ENCODE measurements at places on chromosomes 6 and 20.

DNA sequence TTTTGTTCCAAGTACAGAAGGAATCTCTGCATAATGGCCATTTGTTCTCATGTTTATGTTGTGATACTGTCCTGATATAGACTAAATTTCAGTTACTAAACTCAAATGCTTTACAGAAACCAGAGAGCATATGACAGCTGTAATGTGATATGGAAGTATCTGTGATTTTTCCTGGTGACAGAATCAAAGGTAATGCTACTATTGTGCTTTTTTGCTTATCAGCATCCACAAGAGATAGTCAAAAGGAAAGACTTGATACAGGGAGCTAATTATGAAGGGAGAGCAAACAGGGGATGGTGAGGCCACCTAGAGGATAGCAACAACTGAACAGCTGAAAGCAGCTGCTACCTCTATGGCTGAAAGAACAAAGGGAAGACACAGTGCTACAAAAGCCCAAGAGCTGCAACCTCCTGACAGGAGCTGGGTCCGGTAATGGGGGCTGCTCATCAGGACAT, 181.4 kb downstream of the PHF3 start:
- DNase-seq, result no peak

DNA sequence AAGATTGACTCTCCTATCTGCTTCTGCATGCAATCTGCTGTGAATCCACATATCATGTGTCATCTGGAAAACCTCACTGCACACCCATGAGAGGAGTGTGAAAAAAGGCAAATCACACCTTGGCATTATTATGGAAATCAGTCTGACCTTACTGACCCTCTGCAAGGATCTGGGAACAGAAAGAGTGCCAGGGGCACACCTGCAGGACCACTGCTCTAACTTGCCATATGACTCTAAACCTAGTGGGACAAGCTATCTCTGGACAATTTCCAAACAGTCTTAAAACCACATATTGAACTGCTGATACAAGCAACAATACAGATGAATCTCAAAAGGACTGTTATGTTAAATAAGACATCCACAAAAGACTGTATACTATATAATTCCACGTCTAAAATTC, 50.3 kb downstream of the ABHD12 start:
- DNase-seq, result no peak

DNA sequence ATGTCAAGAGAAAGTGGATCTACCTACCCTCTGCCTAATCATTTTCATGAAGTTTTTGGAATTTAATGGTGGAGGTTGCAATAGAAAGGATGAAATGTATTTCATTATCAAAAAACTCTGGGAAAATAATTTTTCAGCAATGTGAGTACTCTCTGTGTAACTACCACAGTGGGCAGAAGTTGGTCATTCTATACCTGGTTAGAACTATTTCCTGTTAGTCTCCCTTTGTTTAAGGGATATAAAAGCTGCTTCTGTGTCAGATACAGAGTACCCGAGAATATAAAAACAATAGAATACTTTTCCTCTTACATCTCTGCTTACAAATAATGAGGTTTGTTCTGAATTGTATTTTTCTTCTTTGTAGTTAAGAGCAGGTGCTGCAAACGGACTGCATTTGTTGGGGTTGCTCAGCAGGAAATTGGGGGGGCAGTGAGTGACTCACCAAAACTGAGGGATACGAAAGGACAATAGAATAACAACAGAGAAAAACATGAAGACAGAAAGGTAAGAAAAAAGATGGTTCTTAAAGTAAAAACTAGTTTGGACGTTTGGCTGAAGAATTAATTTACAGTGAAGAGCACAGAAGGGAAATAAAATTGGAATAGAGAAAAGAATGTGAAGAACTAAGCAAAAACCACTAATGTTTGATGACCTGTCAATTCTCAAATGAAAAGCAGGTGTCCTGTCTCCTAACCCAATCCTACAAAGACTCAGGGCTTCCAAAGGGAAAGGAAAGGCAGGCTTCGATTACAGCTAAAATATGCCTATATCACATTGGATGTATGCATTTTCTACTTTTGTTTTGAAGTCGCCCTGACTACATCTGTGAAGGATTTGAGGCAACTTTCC, 703.1 kb downstream of the RFPL4B start:
- DNase-seq, result no peak

- DNase-seq, result no peak
Measured at GRCh38 chr20:51452091-51452613, 90.4 kb downstream of the NFATC2 start.

DNA sequence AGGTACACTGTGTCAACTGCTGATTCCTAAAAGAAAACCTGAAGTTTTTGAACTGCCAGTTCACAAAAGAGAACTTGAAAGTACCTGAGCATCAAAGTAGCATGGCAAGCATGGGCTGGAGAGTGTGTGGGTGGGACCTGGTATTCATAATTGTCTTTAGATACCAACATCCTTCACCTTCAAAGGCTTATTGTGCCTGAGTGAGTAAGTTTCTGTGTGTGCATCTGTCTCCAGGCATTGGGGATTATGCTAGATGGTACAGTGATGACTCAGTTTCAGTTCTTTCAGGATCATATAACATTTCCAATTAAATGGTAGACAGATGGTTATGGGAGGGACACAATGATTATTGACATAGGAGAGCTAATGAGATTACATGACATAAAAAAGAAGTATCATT, 238.5 kb downstream of the ZFAND3 start:
- no peak for DNase-seq

GRCh38 chr6:157096105-157096504, 227.2 kb downstream of the TMEM242 start:
- no peak for DNase-seq

DNA sequence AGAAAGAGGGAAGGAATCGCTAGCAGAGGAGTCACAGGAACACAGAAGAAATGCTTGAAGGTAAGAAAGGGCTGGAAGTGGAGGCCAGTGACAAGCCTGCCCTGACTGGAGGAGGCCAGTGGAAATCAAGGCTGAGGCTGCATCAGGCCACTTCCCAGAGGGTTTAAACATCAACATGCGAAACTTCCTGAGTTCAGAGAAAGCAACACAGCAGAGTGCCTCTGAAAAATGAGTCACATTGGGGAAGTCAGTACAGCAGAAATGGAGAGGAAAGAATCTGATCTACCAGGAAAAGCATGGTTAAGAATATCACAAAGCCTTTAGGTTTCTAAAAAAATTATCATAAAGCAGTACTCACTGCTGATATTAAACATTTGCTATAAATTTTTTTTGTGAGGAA, 23.3 kb downstream of the NAPB start:
- DNase-seq, result no peak

- DNase-seq, result no peak
Measured at GRCh38 chr6:160457823-160458222, 109.6 kb downstream of the SLC22A3 start.

GRCh38 chr6:137056121-137056880, 11.5 kb upstream of the IL20RA start:
- DNase-seq, result no peak

DNA sequence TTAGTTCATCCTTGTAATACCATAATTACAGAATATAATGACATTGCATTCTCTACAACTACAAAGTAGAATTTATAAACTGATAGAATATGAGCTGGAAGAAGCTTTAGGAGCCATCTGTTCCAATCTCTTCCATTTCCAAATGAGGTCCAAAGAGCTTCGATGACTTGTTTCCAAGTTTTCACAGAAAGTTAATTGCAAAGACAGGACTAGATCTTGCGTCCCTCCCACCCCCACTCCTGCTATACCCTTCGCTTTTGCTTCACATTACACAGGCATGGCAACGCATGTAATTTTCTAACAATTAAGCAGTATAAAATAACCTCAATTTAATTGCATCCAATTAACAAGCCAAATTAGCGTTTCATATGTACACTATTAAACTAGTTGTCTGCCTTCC, 7.0 kb downstream of the HIVEP2 start:
- no peak for DNase-seq

GRCh38 chr20:51818479-51819008, 16.2 kb upstream of the SALL4 start:
- DNase-seq, result no peak

DNA sequence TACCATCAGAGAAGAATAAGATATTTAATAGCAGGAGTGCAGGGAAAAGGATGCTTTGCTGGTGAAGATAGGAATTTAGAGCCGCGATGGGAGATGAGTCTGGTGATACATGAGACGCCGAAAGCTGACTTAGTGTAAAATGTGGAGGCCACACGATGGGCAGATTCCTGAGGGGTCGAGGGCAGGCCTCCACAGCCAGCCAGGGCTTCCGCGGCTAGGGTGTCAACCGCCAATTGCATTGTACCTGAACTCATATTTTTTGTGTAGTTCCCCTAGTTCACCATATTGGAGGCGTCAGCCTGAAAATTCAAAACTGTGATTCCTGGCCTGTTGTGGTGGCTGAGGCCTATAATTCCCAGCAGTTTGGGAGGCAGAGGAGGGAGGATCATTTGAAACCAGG, 8.5 kb downstream of the ETV7 start:
- no peak for DNase-seq

DNA sequence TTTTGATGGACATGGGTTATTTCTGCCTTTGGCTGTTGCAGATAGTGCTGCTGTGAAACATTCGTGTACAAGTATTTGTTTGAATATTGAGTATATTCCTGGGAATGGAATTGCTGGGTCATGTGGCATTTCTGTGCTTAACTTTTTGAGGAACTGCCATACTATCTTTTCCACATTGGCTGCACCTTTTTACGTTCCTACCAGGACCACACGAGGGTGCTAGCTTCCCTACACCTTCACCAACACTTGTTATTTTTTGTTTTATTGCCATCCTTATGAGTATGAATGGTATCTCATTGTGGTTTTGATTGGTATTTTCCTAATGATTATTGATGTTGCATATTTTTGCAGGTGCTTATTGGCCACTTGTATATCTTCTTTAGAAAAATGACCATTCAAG, 47.8 kb upstream of the PLCG1 start:
- DNase-seq, result no peak

GRCh38 chr6:45513213-45513618, 135.5 kb upstream of the SUPT3H start:
- no peak for DNase-seq

DNA sequence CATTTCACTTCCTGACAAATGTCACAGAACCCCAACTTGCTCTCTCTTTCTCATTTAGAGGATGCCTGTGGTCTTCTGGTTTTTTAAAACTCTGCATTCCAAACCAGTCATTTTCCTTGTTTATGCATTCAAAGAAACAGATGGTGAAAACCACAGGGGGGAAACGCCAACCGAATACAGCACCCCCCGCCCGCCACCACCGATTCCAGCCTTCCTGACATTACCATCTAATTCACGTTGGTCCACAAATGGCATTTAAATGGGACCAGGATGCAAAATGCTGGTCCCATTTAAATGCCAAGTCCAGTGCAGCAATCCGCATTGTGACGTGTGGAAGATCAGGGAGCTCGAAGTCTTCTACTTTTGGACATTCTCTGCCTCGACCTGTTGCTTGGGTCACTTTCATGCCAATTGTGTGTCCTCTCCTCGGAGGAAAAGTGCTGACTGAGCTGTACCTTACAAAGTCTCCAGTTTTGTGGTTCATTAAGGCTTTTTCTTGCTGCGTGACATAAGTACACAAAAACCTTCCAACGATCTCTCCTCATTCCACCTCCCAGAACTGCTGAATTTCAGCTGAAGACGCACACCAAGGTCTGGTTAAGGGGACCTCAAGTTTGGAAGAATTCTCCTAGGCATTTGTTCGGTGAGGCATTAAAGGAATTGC, 35.8 kb downstream of the NEDD9 start:
- DNase-seq, result no peak

- no peak for DNase-seq
Measured at GRCh38 chr6:149324428-149324827, 6.9 kb downstream of the TAB2 start.

DNA sequence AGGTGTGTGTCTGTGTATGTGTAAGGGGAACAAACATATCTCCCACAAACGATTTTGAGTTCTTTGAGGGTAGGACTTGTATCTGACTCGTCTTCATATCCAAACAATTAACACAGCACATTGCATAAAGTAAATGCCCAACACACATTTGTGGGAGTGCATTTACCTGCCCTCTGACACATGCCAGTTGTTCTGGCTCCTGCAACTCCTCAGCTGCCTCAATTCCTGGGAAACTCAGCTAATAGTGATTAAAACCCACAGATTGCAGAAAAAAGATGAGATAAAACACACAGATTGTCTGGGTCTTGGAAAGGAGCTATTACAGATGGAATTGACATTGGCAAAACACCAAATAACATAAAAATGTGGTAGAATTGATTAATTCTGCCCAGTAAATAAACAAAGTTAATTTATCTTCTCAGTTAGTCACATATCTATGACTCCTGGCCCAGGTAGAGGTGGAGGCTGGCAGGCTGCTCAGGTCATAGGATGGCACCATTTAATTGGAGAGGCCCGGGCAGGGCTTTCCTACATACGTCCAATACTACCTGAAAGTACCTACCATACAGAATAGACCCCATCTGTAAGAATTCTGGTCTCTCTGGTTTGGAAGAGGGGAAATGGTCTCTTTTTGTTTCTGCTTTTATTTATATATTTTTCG, 71.5 kb upstream of the IFNGR1 start:
- no peak for DNase-seq

GRCh38 chr6:129785047-129785755, 75.2 kb upstream of the ARHGAP18 start:
- DNase-seq, result no peak

DNA sequence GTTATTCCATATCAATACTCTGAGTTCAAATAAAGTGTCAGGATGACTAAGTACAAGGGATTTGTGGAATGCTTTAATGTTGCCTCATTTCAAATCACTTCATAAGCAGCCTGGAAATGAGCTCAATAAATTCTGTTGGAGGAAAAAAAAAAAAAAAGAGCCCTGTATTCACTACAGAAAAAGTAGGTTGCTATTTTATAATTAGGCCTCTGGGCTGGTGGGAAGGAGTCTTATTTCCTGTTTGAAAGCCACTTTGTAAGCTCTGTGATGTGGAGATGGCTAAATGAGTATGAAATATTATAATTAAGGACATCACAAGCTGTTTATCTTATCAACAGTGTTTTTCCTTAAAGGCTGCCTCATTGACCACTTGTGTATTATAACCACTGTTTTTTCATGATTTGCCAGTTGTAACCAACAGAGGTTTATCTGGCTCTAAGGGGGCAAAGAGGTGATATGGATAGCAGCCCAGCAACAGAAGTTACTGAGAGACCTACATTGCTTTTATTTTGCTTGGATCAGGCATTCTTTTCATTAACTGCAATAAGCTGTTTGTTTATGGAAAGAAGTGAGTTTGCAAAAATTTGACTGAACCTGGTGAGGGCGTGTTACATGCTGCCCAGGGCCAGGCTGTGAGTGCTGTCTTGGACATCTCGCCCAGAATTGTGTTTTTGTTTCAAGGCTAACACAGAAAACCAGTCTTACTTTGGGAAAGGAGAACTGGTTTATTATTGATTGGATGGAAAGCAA, 563.3 kb upstream of the MAP3K7 start:
- no peak for DNase-seq

All from T-helper 17 cell (primary cell).